ENCODE measurements at places on chromosomes 2 and 18.

- no peak for DNase-seq
Observed at GRCh38 chr2:11203480-11203879, 48.2 kb downstream of the SLC66A3 start.

DNA sequence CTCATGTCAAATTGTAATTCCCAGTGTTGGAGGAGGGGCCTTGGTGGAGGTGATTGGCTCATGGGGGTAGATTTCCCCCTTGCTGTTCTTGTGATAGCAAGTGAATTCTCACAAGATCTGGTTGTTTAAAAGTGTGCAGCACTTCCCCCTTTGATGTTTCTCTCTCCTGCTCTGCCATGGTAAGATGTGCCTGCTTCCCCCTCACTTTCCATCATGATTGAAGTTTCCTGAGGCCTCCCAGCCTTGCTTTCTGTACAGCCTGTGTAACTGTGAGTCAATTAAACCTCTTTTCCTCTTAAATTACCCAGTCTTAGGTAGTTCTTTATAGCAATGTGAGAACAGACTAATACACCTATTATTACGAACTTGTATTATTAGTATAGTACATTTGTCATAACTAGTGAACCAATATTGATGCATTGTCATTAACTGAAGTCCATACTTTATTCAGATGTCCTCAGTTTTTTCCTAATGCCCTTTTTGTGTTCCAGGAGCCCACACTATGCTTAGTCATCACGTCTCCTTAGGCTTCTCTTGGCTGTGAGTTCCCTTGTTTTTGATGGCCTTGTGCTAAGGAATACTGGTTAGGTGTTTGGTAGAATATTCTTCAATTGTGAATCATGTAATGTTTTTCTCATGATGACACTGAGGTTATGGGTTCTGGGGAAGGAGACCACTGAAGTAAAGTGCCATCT is 4.5 kb upstream of the MAP3K2 start:
- no peak for DNase-seq

DNA sequence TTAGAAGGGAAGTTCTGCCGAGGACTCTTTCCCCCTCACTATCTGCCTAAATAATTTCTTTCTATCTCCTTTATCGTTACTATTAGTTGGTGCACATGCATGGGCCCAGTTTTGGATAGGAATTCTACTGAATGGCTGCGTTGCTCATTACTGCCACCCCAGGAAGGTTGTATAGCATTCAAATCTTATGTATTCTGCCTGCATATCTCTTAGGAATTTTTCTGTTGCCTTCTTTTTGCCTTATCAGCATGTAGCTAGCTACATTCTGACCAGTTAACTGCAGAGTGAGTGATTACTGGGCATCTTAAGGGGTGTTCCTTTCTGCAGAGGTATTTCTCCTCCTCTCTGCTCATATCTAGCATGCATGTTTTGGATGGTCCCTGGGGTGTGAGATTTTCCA is 239.6 kb downstream of the TDRD15 start:
- DNase-seq = no peak

DNA sequence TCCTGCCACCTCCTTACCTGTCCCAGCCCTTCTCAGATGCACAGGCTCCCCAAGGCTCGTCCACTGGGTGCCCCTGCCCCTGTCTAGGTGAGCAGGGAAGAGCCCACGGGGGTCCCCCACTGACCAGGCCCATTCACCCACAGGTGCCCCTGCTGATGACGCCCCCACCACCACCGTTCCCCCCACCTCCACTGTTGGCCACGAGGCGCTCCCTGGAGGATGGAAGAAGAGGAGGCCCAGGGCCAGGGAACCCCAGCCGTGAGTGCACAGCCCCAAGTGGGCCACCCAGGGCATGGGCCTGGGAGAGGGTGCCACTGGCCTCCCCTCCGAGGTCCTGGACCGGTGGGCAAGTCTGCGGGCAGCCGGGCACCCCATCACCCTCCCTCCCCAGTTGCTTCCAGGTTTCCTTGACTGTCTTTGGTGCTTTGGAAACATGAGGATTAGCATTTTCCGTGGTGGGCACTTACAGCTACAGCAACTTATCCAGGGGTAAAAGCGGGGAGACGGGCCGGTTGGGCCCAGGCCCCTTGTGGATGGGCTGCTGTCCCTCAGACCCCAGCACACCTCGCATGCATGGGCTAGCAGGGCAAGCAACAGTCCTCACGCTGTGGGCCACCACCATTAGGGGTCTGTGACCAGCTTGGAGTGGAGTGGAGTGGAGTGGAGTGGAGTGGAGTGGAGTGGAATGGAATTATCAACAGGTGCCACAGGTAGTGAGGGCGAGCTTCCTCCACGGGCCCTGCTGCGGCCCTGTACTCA is 13.2 kb upstream of the KLHL30 start:
- no peak for DNase-seq

- no peak for DNase-seq
Observed at GRCh38 chr18:35578481-35578880, 3.1 kb upstream of the GALNT1 start.

GRCh38 chr2:173231042-173231441 is 123.6 kb upstream of the CDCA7 start:
- no peak for DNase-seq

GRCh38 chr2:53969968-53970723 is 647 bp downstream of the PSME4 start:
- no peak for DNase-seq

GRCh38 chr2:195279840-195280427 is 377.1 kb upstream of the SLC39A10 start:
- no peak for DNase-seq

DNA sequence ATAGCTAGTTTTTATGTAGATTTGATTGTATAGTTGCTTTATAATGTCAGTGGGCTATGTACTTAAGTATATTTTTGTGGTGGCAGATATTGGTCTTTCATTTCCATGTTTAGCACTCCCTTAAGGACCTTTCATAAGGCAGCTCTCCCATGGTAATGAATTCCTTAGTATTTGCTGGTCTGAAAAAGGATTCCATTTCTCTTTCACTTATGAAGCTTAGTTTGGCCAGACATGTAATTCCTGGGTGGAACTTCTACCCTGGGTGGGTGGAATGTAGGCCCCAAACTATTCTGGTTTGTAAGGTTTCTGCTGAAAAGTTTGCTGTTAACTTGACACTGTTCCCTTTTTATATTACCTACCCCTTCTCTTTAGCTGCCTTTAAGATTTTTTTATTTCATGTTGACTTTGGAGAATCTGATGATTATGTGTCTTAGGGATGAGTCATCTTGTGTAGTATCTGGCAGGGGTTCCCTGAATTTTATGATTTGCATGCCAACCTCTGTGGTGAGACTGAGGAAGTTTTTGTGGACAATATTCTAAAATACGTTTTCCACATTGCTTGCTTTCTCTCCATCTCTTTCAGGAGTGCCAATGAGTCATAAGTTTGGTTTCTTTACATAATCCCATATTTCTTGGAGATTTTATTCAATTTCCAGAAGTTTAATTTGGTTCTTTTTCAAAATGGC is 65.4 kb upstream of the VRK2 start:
- DNase-seq = no peak

DNA sequence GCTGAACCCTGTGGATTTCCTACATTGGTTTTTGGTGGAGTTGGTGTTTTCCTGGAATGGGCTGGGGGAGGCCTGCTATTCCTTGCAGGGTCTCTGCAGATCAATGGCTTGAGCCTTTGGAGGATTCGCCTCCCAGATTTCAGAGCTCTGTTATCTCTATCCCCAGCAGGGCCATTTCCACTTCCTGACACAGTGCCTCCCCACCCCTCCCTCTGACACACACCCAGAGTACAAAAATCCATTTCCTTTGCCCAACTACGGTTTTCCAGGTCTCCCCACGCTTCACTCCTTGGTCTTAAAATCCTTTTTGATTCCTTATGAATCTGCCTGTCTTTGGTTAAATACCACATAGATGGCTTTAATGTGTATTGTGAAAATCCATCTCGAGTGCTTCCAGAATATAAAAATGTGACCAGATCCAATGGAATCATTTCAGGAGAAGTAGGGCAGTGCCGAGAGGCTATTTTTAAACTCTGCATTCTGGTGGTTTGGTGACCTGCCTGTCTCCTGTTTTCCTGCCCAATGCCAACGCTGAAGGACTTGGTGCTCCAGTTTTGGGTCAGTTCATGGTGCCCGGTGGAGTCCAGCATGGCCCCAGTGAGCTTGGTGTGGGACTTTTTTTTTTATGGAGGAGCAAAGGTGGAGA is 60.9 kb downstream of the ARL4C start:
- no peak for DNase-seq

- DNase-seq = no peak
Observed at GRCh38 chr2:15363142-15363541, 198.0 kb downstream of the NBAS start.

- DNase-seq = no peak
Observed at GRCh38 chr2:113129519-113130078, 2.2 kb downstream of the IL1RN start.

- no peak for DNase-seq
Observed at GRCh38 chr2:180618570-180618969, 361.8 kb upstream of the UBE2E3 start.

GRCh38 chr18:49892148-49892924 is 79.0 kb upstream of the ACAA2 start:
- no peak for DNase-seq

DNA sequence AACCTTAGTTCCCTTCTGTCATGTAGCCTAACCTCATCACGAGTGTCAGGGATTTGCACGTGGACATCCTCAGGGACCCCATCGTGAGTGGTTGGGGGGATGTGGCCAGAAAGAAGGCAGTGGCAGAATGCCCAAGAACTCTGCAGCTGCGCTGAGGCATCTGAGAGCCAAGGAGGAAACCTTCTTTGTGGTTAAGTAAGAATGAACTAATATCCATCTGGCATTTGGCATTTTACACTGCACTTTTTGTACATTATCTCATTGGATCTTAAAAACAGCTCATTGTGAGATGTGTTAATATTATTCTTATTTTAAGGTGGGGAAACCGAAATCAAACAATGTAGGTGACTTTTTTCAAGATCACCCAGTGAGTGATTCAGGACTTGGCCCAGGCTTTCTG is 32.6 kb upstream of the APCDD1 start:
- no peak for DNase-seq

GRCh38 chr2:43227830-43228281 is 1.4 kb upstream of the ZFP36L2 start:
- DNase-seq = no peak

DNA sequence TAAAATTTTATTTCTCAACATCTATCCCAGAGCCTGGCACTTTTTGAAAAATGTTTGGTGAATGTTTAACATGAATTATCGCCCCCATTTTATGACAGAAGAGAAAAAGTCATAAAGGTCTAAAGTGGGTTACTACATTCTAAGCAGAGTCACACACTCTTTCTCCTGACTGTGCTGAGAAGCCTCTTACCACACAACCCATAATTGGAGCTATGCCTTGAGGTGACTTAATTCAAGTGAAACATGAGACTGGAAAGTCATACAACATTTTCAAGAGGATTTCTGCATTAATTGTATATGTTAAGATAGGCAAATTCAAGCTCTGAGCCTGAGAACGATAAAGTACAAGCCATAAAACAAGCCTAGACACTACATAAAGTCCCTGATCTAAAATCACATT is 3.1 kb upstream of the DSEL start:
- DNase-seq = no peak

GRCh38 chr2:118279005-118279404 is 190.7 kb downstream of the INSIG2 start:
- no peak for DNase-seq

DNA sequence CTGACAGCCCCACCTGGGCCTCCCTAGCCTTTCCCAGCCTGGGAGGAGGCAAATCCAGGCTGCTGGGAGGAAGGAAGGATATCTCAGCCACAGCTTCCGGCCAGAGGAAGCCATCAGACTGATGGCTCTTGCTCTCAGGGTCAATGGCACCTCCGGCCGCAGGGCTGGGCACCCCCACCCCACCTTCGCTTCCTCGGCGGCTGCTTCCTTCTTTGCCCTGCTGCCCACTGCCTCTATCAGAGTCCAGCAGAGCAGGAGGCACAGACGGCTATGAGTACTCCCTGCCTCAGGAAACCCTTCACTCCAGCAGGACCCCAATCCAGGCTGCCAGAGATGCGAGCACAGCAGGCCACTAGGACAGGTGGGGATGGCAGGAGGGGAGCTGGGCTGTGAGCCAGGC is 3.3 kb downstream of the SEMA4C start:
- DNase-seq = no peak

DNA sequence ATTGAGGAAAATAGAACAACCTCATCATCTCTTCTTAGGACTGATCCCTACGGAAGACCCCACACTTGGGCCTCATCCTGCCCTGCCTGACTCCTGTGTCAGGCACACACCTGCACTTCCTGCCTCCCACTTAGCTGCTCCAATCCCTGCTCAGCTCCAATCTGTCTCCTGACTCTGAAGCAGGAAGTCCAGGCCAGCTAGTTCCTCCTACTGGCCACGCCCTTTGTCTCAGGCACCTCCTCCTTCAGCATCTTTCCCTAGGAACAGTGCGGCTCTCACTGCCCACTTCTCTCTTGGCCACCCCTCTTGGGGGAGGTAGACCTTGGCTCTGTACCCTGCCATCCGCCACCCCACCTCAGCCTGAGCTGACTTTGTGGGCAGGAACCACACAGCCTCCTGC is 135.8 kb downstream of the CELF4 start:
- DNase-seq = no peak

DNA sequence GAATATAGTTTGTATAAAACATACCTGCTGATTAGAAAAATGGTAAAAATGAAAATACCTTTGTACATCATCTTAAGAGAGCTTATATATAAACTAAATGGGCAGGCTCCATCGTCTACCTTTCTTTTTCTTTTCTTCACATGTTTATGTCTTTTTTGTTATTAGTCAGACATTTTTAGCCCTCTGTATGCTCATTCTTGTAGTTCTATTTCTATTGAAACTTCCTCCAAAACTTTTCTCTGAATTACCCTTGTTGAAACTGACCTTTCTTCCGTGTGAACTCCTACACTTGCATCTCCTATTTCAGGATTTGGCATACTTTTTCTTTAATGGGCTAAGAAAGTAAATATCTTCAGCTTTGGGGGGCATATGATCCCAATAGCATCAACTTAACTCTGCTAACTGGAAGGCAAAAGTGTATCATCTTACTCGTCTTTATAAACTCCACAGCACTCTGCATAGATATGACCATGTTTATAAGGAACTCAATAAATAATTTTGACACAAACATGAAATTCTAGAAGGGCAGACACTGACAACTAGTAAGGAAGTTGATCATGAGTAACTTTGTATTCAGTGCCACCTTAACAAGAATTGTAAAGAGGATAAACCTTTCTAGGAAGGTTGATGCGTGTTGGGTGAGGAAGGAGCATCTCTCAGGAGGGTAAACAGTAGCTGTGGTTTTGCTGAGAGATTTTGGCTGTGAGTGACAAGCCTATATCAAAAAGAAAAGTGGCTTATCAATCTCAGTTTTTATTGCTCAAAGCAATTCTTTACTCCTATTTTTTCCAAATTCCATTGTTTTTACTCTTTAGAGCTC is 127.6 kb downstream of the PIK3C3 start:
- DNase-seq = no peak

GRCh38 chr2:150129921-150130575 is 357.4 kb downstream of the RND3 start:
- no peak for DNase-seq

DNA sequence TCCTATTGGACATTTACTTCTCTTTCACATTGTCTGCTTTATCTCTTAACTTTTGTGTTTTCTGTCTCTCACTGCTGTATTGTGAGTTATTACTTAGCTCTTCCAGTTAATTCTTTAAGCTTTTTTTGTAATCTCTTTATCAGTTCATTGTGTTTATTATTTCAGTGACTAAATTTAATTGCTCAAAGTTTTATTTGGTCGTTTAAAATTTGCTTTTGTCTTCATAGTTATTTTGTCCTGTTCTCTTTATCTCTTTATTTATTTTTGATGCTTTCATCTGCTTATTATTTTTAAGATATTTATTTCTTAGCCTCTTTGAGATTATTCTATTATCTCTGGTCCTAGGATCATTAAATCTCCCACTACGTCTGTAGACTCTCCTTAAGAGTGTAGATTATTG is 268.6 kb downstream of the ALPK2 start:
- DNase-seq = no peak

Measured in stimulated activated CD4-positive, alpha-beta T cell treated with anti-CD3 and anti-CD28 coated beads, TNF-alpha, amount 100 ng/mL, for 1 hour (primary cell).